ENCODE measurements at places on chromosomes 2 and 18. TPM values are rescaled to one million over a fixed set of nuclear protein-coding genes. Genes with fewer than 3 reads are reported as not detected.

KCTD18 gene
- total RNA-seq = 21.6 TPM

ATP5MC3 gene
- 183 TPM for total RNA-seq

DNA sequence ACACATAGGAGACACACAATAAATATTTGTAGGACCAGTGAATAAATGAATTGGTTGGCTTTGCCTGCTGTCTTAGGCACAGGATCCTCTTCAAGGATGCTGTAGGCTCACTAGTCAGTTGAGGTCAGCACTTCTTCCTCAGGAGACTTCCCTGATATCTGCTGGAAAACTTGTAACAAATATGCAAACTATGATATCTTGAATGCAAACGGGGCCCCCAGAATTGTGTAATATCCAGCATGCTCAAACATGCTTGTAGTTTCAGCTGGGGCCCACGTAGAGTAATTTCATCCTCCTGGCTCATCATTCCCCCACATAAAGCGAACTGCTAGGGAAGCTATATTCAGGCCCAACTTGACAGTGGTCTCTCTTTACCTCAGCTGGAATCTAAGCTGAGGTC lies 43.6 kb downstream of the POLE4 start:
- no peak overlapping the region for H3K4me3 ChIP-seq
- no peaks in the 10 kb centered on the region for H3K4me1 ChIP-seq
- no peaks in the 10 kb centered on the region for H3K36me3 ChIP-seq
- H3K27ac ChIP-seq = no peak overlapping the region

IL1F10 gene
- total RNA-seq = not detected

DNA sequence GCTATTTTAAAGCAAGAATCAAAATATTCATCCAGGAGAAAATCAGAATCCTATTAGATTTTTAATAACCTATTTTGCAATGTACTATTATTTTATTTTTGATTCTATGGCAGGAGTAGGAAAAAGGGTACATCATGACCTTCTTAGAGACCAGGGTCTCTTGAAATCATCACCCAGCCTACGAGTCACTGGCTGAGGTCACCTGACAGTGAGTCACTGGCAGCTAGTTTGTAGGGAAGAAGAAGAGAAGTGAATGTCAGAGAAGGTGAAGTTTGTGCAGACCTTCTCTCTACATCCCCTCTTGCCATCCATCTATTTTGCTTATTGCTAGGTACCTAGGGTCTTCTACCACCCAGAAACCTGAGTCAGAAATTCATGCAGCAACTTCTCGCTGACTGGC lies 144.2 kb downstream of the ALK start:
- no peak overlapping the region for H3K27ac ChIP-seq
- H3K4me3 ChIP-seq = no peak overlapping the region
- DNase-seq = no peak

DNA sequence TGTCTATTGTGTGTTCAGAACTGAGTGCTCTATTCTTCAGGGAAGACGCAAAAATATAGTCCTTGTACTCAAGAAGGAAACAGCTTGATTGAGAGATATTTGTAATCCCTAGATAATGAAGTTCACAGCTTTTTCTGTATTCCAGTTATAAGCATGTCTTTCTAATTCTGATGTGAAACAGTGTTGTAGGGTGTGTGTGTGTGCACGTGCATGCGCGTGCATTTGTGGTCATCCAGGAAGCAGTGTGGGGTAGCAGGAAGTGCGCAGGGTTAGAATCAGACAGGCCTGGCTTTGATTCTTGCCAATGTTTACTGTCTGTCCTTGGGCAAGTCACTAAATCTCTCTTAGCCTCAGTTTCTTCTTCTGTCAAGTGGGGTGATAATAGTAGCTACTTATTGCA lies 87.9 kb downstream of the NPAS2 start:
- peaks cover 7% of the 10 kb centered on the region for H3K4me1 ChIP-seq
- H3K27me3 ChIP-seq = no peaks in the 10 kb centered on the region
- DNase-seq = no peak
- H3K36me3 ChIP-seq = no peaks in the 10 kb centered on the region
